Testis (tissue), 5 donors: ENCODE measurements at places on chromosomes 1 and 21. TPM values are rescaled to one million over a fixed set of nuclear protein-coding genes. Genes with fewer than 3 reads are reported as not detected.

- no peak for DNase-seq
Measured at GRCh38 chr1:186775036-186775435, 53.7 kb upstream of the PLA2G4A start.

TFF2 gene
- polyA plus RNA-seq: not detected

GRCh38 chr1:202159534-202160371, 649 bp downstream of the PTPN7 start:
- DNase-seq: peak; percentile 56

- DNase-seq: no peak
Measured at GRCh38 chr1:175145899-175146528, 46.6 kb downstream of the KIAA0040 start.

DNA sequence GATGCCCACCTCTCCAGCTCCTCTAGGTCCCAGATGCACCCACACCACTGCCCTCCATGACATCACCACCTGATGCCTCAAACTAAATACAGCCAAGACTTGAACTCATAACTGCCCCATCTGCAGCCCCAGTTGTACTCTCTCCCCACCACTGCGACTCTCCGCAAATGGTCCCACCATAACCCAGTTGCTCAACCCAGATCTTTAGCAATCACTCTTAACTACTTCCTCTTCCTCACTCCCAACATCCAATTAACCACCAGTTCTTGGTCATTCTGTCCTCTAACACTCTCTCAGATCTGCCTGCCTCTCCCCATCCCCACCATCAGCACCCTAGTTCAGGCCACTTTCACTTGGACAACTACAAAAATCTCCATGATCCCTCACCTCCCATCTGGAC, 36.8 kb upstream of the PLA2G2C start:
- no peak for DNase-seq

GRCh38 chr1:198919667-198920398, 281.0 kb downstream of the PTPRC start:
- DNase-seq: no peak

UMODL1 gene
- polyA plus RNA-seq: 6.8 TPM

- peak; percentile 72 for DNase-seq
Measured at GRCh38 chr1:1371746-1372711, 3.0 kb downstream of the AURKAIP1 start.

DNA sequence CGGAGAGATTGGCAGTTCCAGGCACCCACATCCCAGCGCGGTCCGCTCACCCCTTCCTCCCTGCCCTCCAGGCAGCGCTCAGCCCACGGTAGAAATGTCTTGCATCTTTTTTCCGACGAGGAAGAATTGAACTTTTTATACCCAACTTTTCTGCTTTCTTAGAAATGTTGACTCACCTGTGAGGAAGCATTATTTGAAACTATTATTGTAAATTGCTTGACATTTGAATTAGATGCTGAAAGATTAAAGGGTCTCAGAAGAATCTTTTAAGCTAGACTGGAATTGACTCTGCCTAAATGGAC, 912 bp upstream of the SIPA1L2 start:
- DNase-seq: no peak
